ENCODE measurements at places on chromosomes 16 and 17.
A peak's percentile ranks its signal among the peaks of the same experiment; 100 is the strongest.

- DNase-seq, result no peak
Measured at GRCh38 chr17:8806926-8807550, 7.9 kb upstream of the MFSD6L start.

- DNase-seq, result no peak
Measured at GRCh38 chr16:363110-363765, 7.1 kb downstream of the MRPL28 start.

GRCh38 chr17:27345141-27345904 is 51.4 kb downstream of the WSB1 start:
- DNase-seq, result no peak

DNA sequence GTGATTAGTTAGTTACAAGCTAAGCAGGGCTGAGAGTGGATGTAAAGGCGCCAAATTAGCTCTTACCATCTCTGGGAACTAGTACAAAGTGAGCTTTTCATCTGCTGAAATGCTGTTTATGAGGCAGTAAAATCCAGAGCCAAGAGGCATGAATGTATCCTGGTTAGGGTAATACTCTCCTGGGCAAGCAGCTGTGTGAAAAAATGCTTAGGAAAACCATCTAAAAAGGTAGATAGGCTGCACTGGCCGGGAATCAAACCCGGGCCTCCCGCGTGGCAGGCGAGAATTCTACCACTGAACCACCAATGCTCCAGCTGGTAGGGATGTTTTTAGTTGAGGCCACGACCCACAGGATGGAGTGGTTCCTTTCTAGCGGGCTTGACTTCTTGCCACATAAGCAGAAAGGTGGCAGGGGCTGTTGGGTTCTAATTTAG is 23.0 kb downstream of the VAC14 start:
- DNase-seq, result no peak

- no peak for DNase-seq
Measured at GRCh38 chr17:40872416-40872815, 5.4 kb upstream of the KRT12 start.

DNA sequence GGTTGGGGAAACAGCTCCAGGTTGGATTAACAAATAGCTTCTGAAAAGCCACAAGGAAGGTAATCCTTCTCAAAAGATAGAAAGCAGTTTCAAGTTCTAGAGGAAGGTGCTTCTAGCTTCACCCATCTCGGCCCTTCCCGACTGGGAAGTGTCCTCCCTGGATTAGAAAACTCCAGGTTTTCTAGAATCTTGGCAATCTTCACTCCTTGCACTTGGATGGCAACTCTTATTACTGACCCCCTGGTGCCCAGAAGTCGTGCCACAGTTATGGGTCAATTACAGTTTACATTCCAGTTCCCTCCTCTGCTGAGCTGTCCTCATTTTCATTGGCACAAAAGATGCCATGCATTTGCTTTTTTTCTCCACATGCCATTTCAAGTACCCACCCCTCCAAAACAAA is 65.6 kb downstream of the SMG6 start:
- DNase-seq, result no peak

GRCh38 chr16:63714876-63715275 is 1407.0 kb downstream of the CDH11 start:
- DNase-seq, result no peak

- DNase-seq, result no peak
Measured at GRCh38 chr16:11432856-11433395, 87.7 kb downstream of the RMI2 start.

GRCh38 chr16:49467540-49468372 is 94.2 kb downstream of the C16orf78 start:
- no peak for DNase-seq

- DNase-seq, result no peak
Measured at GRCh38 chr16:19716183-19716582, 1.8 kb downstream of the KNOP1 start.

GRCh38 chr16:63596716-63597115 is 1525.1 kb downstream of the CDH11 start:
- DNase-seq, result no peak

DNA sequence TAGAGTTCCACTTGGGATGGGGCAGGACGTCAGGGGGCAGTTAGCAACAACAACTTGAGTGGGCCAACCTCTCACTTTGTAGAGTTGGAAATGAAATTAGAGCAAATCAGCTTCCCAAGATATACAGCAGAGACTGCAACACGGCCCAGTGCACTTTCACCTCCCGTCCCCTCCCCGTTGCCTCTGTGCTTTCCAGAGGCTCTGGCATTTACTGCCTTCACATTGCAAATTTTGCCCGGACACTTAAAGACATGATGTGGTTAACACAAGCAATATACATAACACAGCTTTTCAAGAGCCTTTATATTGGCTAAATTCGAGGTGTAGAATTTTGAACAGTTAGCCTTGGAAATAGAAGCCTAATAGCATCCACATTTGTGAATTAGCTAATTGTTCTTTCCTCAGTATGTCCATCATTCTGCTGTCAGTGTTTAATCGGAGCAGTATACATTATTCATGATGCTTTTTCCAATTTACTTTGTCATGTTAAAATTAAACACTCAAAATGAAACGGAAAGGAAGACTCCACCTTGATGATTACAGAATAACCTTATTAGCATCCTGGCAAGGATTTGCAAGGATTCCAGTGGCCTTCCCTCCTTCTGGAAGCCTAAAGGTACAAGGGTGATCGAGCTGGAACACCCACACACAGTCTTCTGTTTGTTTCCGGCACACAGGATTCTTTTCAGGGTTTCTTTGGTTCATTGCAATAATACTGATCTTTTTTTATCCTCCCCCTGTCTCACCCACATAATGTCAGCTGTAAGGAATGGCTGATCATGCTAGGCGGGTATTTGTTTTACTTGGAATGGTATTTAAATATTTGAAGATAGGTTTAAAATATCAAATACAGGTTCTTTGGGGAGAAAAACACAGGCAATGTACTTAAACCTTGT is 190.9 kb upstream of the CACNG5 start:
- DNase-seq, result no peak

DNA sequence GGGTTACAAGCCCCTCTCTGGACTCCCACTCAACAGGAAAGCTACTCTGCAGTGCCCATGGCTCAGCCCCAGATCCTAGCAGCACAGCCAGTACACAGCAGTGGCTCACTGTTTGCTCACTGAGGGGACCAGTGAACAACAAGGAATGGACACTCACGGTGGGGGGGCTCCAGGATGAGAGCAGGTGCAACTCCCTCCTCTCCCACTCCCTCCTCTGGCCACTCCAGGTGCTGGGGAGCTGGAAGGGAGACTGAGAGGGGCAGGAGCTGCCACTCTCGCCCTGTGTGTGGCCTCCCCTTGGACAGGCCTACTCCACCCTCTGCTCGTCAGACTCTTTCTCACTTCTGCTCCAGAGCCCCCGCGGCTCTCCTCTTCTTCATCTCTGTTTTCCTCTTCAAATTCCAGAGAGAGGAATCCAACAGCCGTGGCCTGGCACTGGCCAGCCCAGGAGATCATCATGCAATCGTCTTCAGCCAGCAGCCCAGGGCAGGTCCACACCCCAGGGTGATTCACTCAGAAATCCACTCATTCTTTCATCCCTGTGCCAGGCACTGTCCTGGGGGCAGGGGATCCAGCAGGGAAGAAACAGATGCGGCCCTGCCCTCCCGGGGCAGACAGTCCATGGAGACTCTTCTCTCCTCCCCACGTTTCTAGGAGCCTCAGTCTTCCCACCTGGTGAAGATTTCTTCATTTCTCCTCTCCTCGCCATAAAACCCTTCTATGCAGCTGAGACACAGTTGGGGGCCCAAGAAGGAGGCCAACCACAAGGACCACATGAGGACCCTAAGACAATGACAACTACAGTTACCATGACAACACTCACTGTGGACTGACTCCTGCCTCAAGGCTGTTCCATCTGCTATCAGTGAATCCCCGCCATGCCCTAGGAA is 30.7 kb downstream of the CFAP20 start:
- DNase-seq, result no peak

- DNase-seq, result no peak
Measured at GRCh38 chr17:13562271-13562800, 39.4 kb downstream of the HS3ST3A1 start.

DNA sequence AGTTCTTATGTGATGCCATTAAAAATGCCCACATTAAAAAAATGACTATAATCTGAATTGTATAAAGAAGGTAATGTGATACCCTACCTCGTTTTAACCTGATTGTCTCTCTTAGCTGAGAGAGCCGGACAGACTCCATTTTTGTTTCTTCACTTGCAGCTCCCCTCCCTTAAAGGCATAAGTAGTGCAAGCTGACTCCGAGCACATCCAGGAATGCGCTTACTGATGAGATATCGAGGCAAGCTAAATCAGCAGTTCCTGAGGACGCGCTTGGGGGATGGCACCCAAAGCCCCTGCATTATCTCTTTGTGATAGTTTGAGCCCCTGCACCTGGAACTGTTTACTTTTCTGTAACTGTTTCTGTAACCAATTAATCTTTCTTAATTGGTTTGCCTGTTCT is 6.3 kb downstream of the KRT24 start:
- no peak for DNase-seq

DNA sequence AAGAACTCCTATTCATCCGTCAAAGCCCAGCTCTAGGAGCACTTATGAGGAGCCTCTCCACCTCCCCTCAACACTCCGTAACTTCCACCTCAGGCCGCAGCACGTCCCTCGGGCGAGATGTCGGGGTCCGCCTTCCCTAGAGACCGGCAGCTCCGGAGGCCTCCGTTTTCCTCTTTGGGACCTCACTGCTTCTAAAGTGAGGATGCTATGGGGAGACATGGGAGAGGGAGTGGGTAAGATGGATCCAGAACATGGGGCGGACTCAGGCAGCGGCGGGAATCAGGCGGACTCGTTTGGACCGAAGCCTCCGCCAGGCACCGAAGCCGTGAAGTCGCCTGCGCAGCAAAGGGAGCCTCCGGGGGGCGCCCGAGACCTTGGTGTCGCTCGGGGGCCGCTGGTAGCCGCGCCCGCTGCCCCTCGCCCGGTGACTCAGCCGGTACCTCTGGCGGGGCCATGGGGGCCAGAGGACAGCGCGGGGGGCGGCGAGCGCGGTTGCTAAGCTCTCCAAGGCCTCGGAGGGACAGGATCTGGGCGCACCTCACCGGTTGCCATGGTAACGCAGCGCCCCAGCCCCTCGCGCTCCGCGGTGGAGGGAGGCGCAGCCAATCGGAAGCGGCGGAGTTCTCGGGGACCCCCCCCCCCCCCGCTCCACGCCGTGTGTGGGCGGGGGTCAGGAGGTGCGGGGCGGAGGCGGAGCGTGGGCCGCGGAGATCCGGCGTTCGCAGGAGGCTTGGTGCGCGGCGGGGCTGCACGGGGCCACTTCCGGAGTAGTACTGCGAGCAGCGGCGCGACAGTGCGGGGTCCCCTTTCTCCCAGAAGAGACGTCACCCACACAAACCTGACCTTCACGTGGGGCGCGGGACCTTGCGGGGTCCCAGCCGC is 1.3 kb upstream of the HIC1 start:
- peak; percentile 76 for DNase-seq

DNA sequence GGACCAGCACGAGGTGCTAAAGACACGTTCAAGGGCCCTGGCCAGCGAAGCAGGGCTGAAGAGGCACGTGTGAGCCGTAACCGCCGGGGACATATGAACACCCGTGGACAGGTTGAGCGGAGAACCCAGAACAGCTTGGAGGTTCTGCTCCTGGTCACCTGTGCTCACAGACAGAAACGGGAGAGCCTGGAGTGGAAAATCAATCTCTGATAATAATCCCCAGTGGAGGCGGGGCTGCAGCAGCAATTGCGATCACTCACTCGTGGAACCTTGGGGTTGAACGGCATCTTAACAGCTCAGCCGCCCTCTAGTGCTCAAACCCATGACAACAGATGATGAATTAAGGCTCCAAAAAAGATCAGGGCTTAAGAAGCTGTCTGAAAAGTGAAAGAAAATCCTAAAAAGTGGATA is 25.6 kb downstream of the WIPI1 start:
- peak; percentile 28 for DNase-seq

GRCh38 chr16:49278944-49279725 is 2.5 kb downstream of the CBLN1 start:
- no peak for DNase-seq

- no peak for DNase-seq
Measured at GRCh38 chr17:17472333-17472920, 4.4 kb upstream of the MED9 start.

DNA sequence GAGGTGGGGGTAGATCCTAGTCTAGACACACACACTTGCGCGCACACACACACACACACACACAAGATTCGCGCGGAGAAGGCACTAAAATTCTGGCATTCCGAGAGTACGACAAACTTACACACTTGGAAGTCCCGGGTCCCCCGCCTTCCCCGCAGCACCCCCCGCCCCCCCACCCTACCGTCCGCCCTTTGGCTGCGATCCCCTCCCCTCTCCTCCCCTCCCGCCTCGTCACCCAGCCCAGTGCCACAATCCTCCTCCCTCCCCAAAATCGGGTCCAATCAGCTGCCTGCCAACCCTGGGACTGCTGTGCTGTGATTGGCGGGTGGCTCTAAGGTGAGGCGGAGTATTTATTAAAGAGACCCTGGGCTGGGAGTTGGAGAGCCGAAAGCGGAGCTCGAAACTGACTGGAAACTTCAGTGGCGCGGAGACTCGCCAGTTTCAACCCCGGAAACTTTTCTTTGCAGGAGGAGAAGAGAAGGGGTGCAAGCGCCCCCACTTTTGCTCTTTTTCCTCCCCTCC is at the start of gene SOX9:
Gene SOX9, plus strand, starts transcription at position 379 of the 522 bp plus-strand sequence. CDS start 372 bp downstream, outside the sequence.
- DNase-seq, result no peak

DNA sequence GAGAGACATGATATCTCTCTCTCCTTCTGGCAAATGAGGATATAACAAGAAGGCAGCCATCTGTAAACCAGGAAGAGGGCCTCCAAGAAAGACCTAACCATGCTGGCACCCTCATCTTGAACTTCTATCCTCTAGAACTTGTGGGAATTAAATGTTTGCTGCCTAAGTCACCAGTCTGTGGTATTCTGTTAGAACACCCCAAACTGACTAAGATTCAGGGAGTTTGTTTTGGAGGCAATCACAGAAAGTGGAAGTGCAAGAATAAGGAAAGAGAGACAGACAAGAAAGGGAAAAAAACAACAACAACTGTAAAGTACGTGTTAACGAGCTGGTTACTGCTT is 114.5 kb upstream of the GOT2 start:
- DNase-seq, result no peak

- DNase-seq, result no peak
Measured at GRCh38 chr17:49959183-49959935, 9.6 kb upstream of the DLX4 start.

DNA sequence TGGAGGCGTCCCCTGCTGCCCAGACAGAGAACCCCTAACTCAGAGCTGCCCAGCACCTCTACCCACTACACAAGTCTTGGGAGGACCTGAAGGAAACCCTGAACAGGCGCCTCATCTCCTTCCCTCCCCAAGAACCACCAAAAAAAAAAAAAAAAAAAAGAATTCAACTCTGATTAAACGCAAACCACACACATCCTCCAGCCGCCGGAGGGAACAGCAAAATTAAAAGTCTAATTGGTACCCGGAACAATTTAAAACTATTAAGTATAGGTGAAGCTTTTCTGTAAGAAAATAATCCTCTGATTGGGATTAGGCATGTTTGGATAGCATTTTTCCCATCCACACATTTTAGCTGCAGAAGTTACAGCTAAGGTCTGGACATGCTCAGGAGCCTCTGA is 202.7 kb downstream of the ZNF423 start:
- DNase-seq, result no peak

DNA sequence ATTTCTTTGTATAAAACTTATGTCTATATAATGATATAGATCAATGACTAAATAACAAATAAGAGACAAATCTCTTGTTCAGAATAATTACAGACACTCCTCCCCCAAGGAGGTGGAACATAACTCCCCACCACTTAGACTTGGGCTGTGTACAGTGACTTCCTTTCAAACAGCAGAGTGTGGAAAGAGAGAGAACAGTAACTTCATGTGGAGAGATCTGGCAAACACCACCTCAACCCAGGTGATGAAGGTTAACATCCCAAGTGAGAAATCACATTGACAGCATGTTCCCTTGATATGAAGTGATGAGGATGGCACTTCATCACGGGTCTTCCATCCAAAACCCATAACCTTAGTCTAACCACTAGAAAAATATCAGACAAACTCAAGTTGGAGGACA is 169.3 kb downstream of the PARN start:
- DNase-seq, result no peak

All from effector memory CD4-positive, alpha-beta T cell (primary cell).